ENCODE measurements at places on chromosomes 5 and 9. TPM values are rescaled to one million over a fixed set of nuclear protein-coding genes. Genes with fewer than 3 reads are reported as not detected.

Gene TRPM6
- not detected for total RNA-seq

Gene ADAMTS19
- total RNA-seq = not detected

Gene LPAR1
- 90.8 TPM for total RNA-seq

Gene ECM2
- total RNA-seq = 5.4 TPM

Gene SH3TC2
- 1.1 TPM for total RNA-seq

Gene OMD
- not detected for total RNA-seq

Gene ELOVL7
- total RNA-seq = not detected

Gene NR2F1-AS1
- total RNA-seq = 13.4 TPM

- no peak for DNase-seq
- no peaks in the 10 kb centered on the region for H3K27me3 ChIP-seq
- H3K4me1 ChIP-seq = peaks cover 23% of the 10 kb centered on the region
- no peak overlapping the region for H3K4me3 ChIP-seq
These were observed 155.2 kb downstream of the MAPKAP1 start for GRCh38 chr9:125551781-125552180.

DNA sequence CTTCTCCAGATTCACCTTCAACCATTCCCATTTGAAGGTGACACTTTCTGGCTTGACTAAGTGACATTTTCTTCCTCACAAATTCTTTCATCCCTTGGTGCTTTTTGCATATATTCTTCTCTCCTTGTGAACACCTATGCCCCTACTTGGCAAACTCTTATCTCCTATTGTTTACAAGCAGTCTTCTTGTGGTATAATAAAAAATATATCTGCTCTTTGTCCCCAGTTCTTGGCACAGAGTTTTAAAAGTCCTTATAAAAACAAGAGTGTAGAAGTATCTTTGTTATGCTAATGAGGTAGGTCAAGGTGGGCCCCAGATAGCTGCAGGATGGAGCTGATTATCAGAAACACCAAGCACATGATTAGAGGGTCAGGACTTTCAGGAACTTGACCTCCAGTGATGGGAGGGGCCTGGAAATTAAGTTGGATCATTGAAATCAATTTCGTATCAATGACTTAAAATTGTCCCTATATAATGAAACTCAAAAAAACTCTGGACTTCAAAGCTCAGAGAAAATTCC is 38.0 kb downstream of the TMEM161B start:
- no peaks in the 10 kb centered on the region for H3K36me3 ChIP-seq
- DNase-seq = no peak
- H3K27ac ChIP-seq = no peak overlapping the region
- H3K27me3 ChIP-seq = no peaks in the 10 kb centered on the region
- no peaks in the 10 kb centered on the region for H3K4me1 ChIP-seq

DNA sequence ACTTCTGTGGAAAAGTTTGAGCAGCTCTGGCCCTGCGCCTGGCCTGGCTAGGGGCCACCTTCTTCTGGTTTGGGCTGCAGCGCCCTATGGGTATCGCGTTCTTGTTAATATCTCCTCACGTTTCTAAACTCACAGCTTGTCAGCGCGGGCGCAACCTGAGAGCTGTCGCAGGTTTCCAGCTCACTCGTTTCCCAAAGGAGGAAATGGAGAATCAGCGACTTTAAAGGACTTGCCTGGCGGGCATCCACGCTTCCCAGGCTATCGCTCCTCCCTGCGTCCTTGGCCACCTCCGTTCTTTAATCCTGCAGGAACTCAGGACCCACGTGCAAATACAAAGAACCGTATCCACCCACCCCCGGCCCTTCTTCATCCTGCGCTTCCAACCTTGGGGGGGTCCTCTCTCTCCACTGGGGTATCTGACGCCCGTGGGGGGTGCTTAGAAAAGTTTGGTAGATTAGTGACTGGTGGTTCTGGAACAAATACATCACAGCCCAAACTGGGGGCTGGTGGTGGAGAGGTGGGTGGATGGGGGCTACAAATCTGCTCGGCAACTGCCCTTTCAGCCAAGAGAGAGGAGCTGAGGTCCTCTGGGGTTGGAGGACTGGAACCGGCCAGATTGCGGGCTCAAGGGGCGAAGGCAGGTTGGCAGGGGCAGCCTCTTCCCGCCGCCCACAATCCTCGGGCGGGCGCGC is 578 bp upstream of the PSAT1 start:
- H3K36me3 ChIP-seq = peaks cover 7% of the 10 kb centered on the region
- H3K4me3 ChIP-seq = peak overlapping the region; percentile 82
- peak overlapping the region; percentile 76 for H3K27ac ChIP-seq
- H3K27me3 ChIP-seq = no peaks in the 10 kb centered on the region
- peaks cover 10% of the 10 kb centered on the region for H3K4me1 ChIP-seq

DNA sequence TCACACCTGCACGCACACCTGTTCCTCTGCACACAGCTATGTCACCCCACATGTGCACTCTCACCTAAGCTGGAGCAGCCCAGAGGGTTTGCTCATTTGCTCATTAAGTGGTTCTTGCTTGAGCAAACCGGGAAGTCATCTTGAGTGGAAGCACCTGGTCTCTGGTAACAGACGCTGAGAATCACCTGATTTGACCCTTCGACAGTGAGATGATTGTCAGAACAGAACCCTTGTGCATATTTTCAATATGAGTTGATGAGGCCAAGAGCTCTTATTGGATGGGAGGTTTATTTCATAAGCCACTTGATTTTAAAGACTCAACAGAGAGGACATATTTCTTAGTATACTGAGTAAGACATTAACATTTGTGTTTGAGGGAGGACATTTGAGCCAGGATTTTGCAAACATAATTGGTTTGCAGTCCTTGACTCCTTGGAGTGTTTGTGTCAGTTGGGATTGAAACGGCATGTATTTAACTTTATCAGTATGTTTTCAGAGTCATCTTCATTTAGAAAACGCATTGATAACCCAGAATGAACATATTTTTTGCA is 22.1 kb upstream of the LPCAT1 start:
- H3K27ac ChIP-seq = no peak overlapping the region
- peaks cover 15% of the 10 kb centered on the region for H3K4me1 ChIP-seq
- no peaks in the 10 kb centered on the region for H3K36me3 ChIP-seq
- H3K4me3 ChIP-seq = no peak overlapping the region
- peak; percentile 42 for DNase-seq

GRCh38 chr5:28542987-28543386 is 1504.6 kb upstream of the CDH9 start:
- no peaks in the 10 kb centered on the region for H3K27me3 ChIP-seq
- H3K27ac ChIP-seq = no peak overlapping the region
- no peak overlapping the region for H3K4me3 ChIP-seq
- no peaks in the 10 kb centered on the region for H3K36me3 ChIP-seq
- peak; percentile 0 for DNase-seq
- no peaks in the 10 kb centered on the region for H3K4me1 ChIP-seq

DNA sequence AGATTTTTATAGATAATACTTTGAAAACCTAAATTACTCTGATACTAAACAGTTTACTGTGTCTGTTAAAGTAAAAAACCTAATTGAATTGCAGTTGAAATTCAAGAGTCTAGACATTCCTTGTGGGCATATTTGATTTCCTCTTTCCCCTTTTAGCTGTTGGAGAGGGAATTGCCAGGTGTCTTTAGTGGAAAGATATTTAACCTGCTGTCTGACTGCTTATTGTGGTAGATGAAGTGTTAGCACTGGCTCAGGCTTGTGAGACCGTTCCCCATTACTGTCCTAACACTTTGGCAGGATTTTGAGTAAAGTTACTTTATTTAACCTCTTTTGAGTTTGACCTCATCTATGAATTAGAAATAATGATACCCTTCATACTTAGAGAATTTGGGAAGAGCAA is 16.4 kb downstream of the MAP3K1 start:
- no peaks in the 10 kb centered on the region for H3K27me3 ChIP-seq
- H3K27ac ChIP-seq = no peak overlapping the region
- no peak for DNase-seq
- no peaks in the 10 kb centered on the region for H3K4me1 ChIP-seq
- no peaks in the 10 kb centered on the region for H3K36me3 ChIP-seq

- DNase-seq = no peak
- H3K27ac ChIP-seq = peak overlapping the region; percentile 77
- H3K4me3 ChIP-seq = no peak overlapping the region
- no peaks in the 10 kb centered on the region for H3K27me3 ChIP-seq
- H3K36me3 ChIP-seq = no peaks in the 10 kb centered on the region
These were observed 16.3 kb upstream of the PLCXD3 start for GRCh38 chr5:41526699-41527098.

DNA sequence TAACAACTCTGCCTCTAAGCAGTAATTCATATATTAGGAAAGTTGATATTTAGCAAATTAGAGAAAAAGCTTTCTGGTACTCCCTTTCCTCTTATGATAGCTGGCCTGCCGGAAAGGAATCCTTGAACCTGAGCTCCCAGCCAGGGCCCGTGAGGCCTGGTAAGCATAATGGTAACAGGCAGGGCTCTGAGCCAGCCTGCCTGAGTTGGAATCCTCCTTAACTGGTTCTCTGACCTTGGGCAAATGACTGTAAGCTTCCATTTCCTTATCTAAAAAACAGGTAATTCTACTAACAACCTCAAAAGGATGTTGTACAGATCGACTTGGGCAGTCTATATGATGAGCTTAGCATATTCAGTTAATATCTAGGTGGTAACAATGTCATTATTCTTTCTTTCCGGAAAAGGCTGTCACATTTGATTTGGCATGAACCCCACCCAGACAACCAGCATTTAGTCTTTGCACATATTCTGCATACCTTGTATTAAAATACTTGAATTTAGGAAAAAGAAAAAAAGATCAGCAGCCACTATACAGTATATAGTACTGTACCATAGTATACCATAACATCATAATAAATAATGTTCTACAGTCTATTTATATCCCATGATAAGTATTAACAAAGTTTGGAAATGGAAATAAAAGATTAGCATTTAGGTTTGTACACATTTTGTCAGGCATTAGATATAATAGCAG is 55.7 kb upstream of the MAP3K1 start:
- no peaks in the 10 kb centered on the region for H3K36me3 ChIP-seq
- no peak overlapping the region for H3K4me3 ChIP-seq
- no peak for DNase-seq
- H3K4me1 ChIP-seq = peaks cover 18% of the 10 kb centered on the region

- no peak overlapping the region for H3K27ac ChIP-seq
- no peak overlapping the region for H3K4me3 ChIP-seq
- H3K4me1 ChIP-seq = peaks cover 19% of the 10 kb centered on the region
- H3K27me3 ChIP-seq = no peaks in the 10 kb centered on the region
- DNase-seq = no peak
These were observed 56.0 kb upstream of the MOCS2 start for GRCh38 chr5:53165431-53166182.

DNA sequence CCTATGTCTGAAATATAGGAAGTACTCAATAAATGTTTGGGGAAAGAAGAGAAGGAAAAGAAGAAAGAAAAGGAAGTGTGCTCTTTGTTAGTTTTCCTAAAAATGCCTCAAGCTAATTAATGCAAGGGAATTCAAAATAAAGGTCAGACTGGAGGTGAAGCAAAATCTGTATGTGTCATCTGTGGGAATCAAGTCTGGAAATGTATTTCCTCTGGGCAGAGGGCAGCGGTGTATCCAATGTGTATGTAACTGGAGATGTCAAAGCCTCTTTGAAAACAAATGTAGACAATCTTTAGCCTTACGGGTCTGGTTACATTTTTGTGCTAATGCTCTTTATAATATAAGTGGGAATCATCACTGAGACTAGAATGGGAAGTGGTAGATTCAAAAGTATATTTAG is 471.4 kb downstream of the MAN2A1 start:
- H3K36me3 ChIP-seq = no peaks in the 10 kb centered on the region
- no peak for DNase-seq
- H3K27me3 ChIP-seq = no peaks in the 10 kb centered on the region

DNA sequence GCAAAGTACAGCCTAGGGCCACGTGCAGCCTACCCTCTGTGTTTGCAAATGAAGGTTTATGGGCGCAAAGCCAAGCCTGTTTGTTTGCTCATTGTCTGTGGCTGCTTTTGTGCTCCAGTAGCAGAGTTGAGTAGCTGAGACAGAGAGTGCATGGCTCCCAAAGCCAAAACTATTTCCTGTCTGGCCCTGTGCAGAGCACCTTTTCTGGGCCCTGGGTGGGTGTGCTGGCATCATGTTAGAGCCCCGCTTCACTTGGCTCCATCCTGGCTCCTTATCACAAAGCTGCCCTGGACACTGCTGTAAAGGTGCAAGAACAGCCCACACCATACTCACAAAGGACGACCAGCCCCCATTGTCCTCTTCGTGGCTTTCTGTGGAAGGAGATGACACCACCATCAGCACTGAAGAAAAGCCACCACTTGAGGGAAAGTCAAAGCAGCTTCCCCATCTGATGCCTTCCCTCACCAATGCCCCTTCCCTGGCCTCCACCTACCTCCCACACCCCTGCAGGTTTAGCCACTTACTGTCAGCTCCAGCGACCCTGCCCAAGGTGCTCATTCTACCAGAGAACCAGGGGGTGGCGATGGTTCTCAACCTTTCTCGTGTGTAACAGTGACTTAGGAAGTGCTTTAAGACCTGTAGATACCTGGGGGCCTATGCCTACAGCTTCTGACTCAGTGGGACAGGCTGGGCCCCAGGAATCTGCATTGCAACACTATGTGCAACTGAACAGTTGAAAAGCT is 23.4 kb downstream of the LCP2 start:
- H3K4me1 ChIP-seq = no peaks in the 10 kb centered on the region
- DNase-seq = peak; percentile 18

DNA sequence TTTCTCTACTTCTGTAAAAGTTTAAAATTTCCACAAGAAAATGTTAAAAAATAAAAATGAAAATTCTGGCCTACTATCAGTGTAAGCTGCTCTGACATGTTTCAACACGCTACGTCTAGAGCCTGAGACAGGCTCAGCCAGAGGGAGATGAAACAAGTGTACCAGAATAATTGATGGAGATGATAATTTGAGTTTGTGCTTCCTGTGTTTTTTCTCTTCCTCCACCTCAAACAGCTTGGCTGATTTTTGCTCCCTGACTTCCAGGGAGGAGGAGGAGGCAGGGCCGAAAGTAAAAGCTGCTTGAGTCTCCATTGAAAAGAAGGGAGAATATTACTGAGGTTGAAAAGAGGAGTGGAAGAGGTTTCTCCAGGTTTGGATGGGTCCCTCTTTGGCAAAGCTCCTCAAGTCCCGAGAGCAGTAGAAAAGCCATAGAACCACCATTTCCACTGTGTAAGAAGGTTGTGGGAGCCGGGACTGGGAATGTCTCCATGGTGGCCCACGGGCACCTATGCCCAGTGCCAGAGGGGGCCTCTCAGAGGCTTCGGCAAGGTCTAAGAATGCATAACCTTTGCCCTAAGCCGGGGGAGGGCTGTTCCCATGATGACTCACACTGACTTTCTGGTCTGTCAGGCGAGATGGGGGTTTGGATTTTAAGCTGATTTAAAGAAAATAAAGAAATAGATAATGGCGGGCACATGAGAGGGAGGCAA is 95.1 kb downstream of the HRH2 start:
- DNase-seq = no peak
- no peak overlapping the region for H3K4me3 ChIP-seq
- H3K27me3 ChIP-seq = no peaks in the 10 kb centered on the region
- H3K36me3 ChIP-seq = no peaks in the 10 kb centered on the region
- H3K4me1 ChIP-seq = no peaks in the 10 kb centered on the region
- H3K27ac ChIP-seq = no peak overlapping the region

- no peaks in the 10 kb centered on the region for H3K27me3 ChIP-seq
- H3K27ac ChIP-seq = peak overlapping the region; percentile 93
- H3K36me3 ChIP-seq = no peaks in the 10 kb centered on the region
- peak overlapping the region; percentile 27 for H3K4me3 ChIP-seq
- H3K4me1 ChIP-seq = peaks cover 18% of the 10 kb centered on the region
These were observed 178.7 kb upstream of the FBXL17 start for GRCh38 chr5:108560581-108560980.

Data from GM23248 (cell line).